D721Med (cell line): ENCODE measurements at places on chromosomes 4 and X.

GRCh38 chrX:129522184-129523078 lies 859 bp downstream of the SMARCA1 start:
- peak; percentile 15 for DNase-seq

GRCh38 chr4:53505947-53506346 lies 85.3 kb downstream of the LNX1 start:
- DNase-seq = no peak

- no peak for DNase-seq
Measured at GRCh38 chr4:62399242-62399641, 1199.1 kb downstream of the ADGRL3 start.

DNA sequence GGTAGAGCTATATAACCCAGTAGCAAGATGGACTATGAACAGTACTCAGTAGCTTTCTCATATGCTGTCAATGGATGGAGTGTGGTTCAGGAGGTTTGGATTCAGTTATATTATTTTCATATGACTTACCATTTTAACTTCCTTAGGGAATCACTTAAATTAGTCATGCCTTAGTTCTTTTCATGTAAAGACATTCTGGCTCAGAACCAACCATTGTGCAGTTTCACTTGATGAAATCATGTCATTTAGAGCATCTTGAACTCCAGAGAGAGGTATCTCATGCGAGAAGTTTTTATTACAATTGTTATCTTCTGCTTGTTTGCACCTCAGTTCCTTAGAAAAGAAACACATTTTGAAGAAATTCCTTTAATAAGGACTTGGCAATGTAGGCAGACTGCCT lies 55.8 kb downstream of the IL1RAPL2 start:
- no peak for DNase-seq

DNA sequence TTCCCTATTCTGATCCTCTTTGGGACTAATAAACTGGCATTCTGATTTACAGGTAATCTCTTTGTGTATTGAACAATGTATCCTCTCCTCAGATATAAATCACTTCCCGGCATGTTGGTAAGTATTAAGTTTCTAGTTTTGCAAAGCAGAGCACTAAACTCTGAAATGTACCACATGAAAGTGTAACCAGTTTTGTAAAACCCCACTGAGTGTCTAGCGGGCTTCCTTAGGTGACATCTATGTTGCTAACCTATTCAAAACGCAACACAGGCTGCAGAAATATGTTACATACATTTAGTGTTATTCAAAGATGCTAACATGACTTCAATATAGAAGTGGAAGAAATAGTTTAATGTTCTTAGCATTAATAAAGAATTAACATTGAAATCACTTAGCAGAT lies 25.2 kb downstream of the DNAJB14 start:
- no peak for DNase-seq

GRCh38 chrX:56728752-56729151 lies 291 bp upstream of the NBDY start:
- DNase-seq = no peak

- DNase-seq = no peak
Measured at GRCh38 chrX:80879143-80879542, 69.5 kb upstream of the BRWD3 start.

GRCh38 chr4:84753321-84753972 lies 170.5 kb downstream of the CDS1 start:
- no peak for DNase-seq

DNA sequence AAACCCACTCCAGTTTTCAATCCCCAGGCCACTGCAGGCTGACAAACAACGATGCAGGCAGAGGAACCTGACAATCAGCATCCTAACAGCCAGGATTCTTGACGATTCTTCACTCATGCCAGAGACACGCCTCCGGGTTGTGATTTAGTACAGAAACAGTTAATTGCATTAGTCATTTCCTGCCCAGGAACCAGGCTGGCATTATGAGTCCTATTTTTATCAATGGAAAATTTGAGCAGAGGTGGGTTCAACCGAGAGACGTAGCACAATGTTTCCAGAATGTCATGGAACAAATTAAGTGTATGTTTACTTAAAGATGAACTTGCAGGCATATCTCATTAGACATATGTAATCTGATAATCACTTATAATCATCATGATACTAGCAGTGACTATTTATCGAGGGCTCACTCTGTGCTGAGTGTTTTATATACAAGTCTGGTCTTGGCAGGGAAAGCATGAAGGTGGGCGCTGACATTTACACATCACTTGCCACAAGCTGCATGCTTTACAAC lies 159.7 kb downstream of the NSUN7 start:
- no peak for DNase-seq

DNA sequence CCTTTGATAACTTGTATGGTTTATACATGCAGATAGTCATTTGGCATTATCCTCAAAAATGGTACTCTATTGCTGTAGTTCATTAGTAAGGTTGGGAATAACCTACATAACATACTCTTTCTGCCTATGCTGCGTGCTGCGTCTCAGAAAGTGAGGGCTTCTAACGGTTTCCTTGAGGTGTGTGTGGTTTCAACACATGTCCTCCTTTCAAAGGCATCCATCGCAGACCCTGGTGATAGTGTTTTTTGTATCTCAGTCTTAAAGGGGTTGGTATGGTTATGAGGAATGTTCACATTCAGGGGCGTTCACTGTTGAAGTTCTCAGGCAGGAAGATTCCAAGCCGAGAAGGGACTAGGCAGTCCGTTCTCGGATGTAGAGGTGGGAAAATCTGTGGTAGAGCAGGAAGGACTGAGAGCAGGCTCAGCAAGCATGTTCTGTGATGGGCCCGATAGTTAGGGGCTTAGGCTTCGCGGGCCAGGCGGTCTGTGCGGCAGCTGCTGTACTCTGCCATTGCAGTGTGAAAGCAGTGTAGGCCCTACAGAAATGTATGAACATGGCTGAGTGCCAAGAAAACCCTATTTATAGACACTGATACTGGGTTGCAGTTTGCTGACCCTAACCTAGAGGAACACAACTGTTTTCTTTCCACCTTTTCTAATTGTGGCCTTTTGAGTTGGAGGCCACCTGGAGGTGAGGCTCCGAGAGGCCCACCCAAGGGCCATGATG lies 123.2 kb downstream of the GPR143 start:
- no peak for DNase-seq

DNA sequence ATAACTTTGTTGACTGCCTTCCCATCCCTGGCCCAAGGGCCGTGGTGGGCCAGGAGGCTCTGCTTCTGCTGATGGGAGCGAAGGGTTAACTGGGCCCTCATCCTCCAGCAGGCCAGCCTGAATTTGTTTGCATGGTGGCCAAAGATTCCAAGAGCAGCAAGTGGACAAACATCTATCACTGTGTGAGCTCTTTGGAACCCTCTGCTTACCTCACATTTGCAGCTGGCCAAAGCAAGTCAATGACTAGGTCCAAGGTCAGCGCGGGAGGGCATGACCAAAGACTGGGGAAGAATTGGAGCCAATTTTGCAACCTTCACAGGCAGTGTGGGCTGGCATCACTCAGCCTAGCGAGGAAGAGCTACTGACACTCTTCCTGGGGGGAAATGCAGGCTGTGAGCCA lies 67.8 kb upstream of the ATP6AP2 start:
- DNase-seq = no peak

GRCh38 chrX:109487640-109488039 lies 5.8 kb upstream of the GUCY2F start:
- DNase-seq = no peak

- no peak for DNase-seq
Measured at GRCh38 chr4:81786063-81786763, 314.5 kb upstream of the RASGEF1B start.

- DNase-seq = no peak
Measured at GRCh38 chr4:82493721-82494425, 63.5 kb downstream of the ENOPH1 start.

DNA sequence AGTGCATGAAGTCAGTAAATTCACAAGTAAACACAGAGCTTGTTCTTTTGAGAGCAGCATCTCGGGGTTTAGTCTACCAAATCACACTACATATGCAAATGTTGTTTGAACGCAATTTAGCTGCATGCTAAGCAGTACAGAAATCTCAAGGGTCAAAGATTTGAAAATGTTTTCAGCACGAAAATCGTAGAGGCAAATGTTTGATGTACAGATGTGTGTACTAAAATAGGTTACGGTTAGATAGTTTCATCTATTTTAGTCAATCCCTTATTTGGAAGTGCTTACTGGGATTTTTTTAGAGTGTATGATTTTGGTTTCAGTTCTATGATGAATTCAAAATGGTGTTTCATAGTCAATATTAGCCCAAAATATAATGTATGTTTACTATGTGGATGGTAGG lies 1928.2 kb upstream of the TENM3 start:
- DNase-seq = no peak

DNA sequence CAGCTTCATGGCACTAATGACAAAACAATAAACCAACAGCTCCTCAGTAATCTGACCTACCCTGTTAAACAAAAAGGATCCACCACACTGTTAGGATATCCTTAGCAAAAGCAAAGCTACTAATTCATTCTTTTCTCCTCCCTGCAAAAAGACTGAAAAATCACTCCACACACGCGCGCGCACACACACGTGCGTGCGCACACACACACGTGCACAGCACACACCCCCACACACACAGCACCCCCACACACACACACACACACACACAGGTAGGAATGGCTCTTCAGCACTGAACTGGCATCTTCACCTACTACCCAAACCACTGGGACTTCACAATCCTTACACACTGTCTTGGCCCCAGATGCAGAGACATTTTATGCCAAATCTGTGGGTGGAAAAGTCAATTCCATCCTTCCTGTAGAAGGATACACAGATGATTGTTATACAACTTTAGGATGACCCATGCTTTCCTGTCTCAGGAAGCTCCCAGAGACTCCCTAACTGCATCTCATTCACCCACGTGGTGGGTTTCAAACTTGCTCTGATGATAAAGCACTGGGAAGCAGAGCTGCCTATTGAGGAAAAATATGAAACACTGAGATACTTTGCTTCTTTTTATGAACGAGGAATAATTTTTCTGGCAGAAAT lies 102.5 kb downstream of the TSPAN5 start:
- no peak for DNase-seq

GRCh38 chrX:69503782-69504625 lies at the start of gene NALF2:
Gene NALF2 (plus strand): TSS chrX:69504326. CDS start chrX:69505283, 957 bp downstream.
- DNase-seq = no peak
